Activated CD8-positive, alpha-beta memory T cell treated with anti-CD3 and anti-CD28 coated beads for 1 hour (primary cell): ENCODE measurements at places on chromosomes 2 and 18.

DNA sequence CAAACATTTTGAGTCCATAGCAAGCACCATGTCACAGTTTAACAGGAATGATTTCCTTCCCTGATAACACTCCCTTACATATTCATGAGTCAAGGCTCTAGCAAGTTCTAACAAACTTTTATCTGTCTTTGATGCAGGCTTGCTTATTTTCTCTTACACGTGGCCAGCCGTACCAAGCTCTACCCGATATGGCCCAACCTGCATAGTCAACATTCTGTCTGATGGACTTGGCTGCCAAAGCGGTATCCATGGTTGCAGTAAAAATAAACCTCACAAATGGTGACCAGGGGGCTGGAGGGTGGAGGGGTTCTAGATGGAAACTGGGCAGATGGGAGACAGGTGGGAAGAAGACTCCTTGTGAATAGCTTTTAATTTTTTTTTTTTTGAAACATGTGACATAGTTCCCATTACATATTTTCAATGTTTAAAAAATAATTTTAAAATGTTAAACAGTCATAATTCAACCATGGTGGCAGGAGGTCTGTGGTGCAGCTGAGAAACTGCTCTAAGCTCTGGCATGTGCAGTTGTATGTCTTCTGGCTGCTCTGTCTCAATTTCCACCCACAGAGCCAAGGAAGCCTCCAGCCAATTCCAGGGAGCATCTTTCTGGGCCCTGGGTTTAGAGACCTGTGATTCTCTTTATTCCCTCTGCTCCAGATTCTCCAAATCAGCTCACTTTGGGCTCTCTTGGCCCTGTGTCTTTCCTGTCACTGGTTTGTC is 20.7 kb upstream of the CXCR1 start:
- no peak for DNase-seq

DNA sequence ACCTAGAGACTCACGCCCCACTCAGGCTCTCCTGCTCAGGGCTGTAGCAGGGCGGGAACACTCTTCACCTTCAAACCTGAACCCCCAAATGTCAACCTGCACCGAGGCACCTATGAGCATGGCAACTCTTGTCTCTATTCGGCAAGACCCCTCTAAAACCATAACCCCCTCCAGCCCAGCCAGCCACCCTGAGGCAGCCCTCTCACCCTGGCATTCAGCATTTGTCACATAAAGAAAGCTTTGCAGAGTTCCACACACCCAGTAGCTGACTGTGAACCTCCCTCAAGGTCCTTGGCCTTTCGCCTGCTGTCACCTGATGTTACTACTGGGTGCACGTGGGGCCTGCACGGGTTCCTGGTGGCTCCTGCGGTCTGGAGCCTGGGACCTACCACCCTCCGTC is 97.2 kb upstream of the ALKAL2 start:
- no peak for DNase-seq

- DNase-seq = no peak
These were observed 7.0 kb upstream of the CLIP4 start for GRCh38 chr2:29108225-29108624.

DNA sequence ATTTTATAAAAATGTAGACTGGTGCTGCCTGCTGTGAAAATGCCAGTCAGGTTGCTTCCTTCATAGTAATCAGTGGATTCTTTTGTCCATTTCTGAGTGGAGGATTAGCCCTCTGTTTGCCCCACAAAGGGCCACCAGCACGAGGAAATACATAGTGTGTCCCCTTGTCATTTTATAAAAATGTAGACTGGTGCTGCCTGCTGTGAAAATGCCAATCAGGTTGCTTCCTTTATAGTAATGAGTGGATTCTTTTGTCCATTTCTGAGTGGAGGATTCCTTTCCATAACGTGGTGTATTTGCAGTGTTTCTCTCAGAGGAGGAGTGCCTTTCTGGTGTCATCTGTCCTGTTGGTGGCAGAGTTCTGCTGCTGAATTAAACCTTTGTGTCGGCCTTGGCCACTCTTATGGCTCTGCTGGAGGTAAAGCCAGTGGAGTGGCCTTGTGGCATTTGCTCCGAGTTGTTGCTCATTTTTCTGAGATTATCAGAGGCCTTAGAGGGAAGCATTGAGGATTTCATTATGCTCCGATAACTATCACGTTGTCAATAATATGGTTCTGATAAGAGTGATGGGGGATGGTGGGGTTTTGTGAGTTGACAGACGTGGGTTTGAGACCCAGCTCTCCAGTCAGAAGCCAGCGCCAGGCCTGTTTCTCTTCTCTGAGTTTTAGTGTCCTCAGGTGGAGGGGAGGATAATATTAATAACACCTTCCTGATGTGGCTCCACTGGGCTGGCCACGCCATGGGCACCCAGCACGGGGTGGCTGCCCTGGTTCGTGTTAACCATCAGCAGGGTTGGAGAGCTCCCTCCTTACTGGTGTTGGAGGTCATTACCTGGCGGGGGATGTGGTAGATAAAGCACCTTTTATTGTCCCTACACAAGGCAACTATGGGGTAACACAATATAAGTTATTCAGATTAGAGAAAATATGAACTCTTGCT is 96.6 kb downstream of the NEDD4L start:
- DNase-seq = no peak

- DNase-seq = no peak
These were observed 122.8 kb downstream of the LYPD1 start for GRCh38 chr2:132547090-132547687.

DNA sequence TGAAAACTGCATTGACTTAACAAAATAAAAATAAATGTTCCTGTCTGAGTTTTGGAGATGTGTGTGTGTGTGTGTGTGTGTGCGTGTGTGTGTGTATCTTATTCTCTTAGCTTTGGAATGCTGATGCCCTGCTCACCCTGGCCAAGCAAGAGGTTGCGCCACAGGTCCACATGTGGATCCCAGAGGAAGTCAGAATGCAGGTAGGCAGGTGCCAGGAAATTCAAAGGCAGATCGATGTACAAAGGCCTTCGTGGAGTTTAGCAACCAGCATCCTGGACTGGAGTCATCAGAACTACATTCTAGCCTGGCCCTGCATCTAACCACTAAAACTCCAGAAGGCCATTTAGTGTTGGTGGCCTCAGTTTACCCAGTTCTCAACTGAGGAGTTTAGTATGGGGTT is 12.4 kb downstream of the G6PC2 start:
- no peak for DNase-seq

- DNase-seq = no peak
These were observed 181.7 kb upstream of the SH3BP4 start for GRCh38 chr2:234770031-234770506.

- DNase-seq = no peak
These were observed 65.1 kb downstream of the TMEM182 start for GRCh38 chr2:102826904-102827303.

DNA sequence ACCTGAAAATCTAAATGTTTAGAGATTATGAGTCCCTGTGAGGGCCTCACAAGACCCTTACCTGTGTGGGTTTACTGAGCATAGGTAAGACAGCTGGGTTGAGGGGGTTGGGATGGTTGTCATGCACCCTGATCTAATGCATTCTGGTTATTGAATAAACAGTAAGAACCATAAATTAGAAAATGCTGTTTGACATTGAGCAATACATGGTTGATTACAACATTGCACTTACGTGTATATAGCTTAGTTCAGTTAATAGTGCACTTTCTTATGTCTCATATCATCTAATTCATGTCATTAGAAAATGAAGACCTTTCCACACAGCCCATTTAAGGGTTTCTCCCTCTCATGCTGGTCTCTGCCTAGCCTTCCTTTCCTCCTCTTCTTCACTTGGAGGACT is 253.5 kb upstream of the ATP5MC3 start:
- no peak for DNase-seq

DNA sequence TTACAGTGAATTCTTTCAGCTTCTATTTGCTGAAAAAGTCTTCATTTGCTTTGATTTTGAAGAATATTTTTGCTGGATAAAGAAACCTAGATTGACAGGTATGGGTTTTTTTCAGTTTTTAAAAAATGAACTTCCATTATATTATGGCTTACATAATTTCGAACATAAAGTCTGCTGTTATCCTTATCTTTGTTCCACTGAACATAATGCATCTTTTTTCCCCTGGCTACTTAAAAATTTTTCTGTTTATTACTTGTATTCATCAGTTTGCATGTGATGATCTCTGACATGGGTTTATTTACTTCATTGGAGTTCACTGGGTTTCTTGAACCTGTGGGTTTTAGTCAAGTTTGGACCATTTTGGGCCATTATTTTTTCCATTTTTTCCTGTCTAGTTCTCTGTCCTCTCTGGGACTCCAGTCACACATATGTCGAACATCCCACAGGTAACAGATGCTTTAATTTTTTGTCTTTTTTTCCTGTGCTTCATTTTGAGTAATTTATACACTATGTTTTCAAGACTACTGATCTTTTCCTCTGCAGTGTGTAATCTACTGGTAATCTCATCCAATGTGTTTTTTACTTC is 33.1 kb downstream of the SEC11C start:
- no peak for DNase-seq

- no peak for DNase-seq
These were observed 7.0 kb downstream of the NCKAP5 start for GRCh38 chr2:133561045-133561852.

DNA sequence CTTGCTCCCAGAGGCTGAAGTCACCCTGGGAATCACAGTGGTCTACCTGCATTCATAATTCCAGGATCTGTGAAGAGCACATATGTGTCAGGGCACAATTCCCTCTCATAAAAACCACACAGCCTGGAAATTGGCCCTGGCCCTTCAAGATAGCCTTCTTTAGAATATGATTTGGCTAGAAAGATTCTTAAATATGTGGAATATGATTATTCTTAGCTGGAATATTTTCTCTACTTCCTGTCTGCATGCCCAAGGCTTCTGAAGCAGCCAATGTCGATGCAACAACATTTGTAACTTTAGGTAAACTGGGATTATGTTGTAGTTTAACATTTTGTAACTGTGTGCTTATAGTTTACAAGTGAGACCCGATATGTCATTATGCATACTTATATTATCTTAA is 24.2 kb downstream of the ICOS start:
- no peak for DNase-seq
